KBM-7 (cell line): ENCODE measurements at places on chromosomes 12 and 14.
A peak's percentile ranks its signal among the peaks of the same experiment; 100 is the strongest.

DNA sequence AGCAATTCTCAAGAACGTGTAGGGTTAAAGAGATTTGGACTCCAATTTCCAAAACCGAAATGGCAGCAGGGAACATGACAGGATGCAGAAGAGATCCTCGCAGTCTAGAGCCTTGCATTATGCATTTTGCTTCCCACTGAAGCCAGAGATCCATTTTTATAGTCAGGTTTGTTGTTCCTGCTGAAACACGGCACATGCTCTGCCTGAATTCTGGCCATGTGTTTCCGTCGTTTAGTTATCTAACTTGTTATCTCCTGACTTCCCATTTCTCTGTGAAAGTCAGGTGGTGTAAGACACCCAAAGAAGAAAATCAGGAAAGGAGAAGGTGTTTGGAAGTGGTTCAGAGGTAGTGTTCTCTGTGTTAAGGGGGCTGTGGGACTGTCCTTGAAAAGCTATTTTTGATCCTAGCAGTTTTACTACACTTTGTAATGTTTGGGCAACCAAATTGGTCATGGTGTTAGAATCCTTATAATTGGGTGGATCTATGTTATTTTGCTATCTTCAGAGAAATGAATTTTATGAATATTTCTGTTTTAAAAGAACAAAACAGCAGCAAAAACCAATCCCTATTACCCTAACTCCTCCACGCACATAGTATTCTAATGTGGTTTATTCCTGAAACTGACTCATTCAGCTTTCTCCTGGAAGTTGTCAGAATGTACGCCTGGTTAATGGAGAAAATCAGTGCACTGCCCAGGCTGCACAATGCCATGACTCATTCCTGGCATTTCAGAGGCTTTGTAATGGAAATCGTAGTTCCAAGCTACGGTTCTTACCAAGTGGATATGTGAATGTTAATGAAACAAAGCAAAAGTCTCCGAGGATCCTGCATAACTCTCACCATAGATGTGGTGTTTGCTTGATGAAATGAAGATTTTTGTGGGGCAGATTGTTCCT, 110.1 kb downstream of the SAMD4A start:
- DNase-seq = peak; percentile 51

GRCh38 chr14:76426161-76426696, 50.3 kb downstream of the ESRRB start:
- DNase-seq = no peak

GRCh38 chr14:103562179-103562428, 353 bp downstream of the BAG5 start:
- no peak for DNase-seq

DNA sequence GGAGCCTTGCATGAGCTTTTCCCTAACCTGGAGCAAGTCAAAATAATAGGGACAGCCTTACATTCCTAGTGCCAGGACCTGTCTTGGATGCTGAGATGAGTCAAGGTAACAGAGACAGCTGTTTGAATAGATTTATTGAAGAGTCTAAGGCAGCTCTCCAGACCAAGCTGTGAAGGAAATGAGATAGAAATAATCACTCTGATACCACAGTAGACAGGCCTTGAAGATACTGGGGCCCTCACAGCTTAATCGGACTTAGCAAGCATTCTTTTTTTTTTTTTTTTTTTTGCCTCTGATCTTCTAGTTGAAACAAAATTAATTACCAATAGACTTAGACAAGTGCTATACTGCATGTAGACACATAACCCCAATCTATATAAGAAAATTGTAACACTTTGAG, 3.1 kb upstream of the RNASE9 start:
- DNase-seq = no peak

- peak; percentile 61 for DNase-seq
Measured at GRCh38 chr12:101414533-101415119, 7.1 kb upstream of the ARL1 start.
